ENCODE measurements at places on chromosomes 3 and 15.

DNA sequence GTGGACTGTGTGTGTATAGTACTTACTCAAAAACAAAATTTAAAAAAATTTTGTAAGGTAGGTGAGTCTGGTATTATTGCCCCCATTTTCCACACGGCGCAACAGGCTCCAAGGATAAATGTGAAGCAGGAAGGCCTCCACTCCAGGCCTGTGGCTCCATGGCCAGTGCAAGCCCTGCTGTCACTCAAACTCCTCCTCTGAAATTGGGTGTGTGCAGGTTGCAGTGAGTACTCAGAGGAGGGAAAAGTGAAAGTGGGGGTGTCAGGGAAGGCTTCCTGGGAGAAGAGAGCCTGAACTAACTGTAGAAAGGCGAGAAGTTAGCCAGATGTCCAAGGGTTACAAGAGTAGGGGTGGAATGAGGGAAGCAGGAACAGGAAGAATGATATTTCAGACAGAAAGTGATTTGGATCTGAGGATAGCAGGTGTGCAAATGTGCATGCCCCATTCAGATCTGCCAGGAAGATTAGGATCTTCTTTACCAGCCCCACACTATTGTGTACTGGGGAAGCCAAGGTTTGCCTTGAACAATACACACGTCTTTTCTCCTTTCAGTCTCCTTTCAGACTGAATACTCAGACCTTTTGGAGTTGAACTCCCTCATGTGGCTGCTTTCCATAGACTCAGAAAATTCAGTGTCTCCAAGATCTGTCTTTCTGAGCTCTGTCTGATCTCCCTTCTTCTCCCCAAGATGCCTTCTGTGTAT, 48.7 kb upstream of the RYK start:
- no peak for DNase-seq

DNA sequence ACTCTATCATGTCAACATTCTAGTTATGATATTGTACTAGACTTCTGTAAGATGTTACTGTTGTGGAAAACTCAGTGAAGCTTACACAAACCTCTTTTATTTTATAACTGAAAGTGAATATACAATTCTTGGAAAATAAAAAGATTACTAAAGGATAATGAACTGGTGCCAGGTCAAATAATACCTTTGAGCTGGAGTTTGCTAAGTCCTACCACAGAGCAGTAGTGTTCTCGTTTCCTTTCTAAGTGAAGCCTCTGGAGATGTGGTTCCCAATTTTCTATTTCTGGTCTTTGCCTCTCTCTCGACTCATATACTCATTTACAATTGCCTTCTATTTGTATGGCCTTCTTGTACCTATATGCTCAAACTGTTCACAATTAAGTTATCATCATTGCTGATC, 942.9 kb downstream of the SQOR start:
- no peak for DNase-seq

DNA sequence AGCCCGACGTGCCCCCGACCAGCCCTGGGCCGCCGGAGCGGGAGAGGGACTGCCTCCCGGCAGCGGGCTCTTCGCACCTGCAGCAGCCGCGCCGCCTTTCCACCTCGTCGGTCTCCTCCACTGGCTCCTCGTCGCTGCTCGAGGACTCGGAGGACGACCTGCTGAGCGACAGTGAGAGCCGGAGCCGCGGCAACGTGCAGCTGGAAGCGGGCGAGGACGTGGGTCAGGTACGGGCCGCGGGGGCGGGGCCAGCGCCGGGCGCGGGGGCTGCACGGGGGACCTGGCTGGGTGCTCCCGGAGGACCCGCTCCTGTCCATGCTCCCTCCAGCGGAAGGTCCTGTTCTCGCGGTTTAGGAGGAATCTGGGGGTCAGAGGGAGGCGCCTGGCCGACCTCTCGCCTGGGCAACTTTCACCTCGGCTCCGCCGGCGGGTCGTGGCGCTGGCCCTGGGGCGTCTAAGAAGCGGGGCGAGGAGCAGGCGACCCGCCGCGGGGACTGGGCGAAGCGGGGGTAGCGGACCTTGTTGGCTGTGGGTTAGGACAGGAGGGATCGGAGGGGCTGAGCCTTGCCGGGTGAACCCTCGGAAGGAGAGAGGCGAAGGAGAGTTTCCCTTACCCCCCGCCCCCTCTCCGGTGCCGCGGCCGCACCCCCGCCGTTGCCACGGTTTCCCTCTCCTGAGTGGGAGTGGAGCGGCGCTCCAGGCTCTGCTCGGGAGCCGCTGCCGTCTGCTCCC, 682 bp downstream of the ITPKA start:
- no peak for DNase-seq

DNA sequence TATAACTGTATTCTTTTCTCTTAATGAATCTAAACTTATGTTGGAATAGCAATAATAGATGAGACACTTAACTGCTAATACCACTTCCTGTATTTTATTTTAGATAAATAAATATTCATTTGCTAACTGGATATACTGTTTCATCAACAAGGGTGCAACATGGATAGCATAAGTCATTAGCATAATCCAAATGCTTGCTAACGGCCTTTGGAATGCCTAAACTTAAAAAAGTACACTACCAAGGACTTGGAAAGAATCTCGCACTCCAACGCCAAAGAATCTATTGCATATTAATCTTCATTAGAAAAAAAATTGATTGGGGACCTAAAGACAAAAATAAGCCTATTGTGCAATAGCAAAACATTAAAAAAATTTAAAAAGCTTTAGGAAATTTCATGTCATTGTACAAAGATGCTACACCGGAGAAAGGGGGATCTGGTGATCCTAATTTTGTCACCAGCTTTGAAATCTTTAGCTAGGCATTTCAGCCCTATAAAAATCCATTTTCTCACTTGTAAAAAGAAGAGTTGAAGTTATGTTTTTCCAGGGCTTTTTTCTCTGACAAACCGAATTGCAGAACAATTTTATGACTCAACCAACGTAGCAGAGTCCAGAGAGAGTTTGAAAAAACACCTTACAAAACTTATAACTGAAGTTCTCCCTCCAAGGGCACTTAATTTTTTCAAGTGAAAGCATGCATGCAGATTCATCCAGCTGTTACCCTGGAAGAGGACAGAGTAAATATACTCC, 4.1 kb downstream of the VGLL3 start:
- DNase-seq = no peak

- DNase-seq = no peak
Measured at GRCh38 chr3:152305075-152305474, 36.3 kb downstream of the MBNL1 start.

- DNase-seq = peak; percentile 33
Measured at GRCh38 chr15:57364282-57365007, 11.9 kb upstream of the CGNL1 start.

DNA sequence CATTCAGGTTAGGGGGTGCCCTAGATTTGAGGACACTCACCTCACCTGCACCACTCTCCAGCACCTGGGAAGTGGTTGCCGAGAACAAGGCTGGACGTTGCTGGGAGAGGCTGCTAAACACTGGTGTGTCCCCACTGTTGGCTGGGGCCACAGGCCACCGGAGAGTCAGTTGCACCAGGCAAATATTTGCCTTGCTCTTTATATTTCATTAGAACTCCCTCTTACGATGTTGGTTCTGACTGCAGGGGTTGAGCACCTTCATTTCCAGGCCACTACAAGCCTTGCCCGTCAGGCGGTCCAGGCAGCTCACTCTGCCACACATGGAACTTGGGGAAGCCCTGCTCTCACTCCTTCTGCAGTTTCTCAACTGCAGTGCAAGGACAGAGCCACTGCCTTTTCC, 30.7 kb downstream of the HCN4 start:
- DNase-seq = no peak
